ENCODE measurements at places on chromosomes 6 and 20.

GRCh38 chr20:57413986-57414385 is 22.8 kb downstream of the RBM38 start:
- no peak for DNase-seq

DNA sequence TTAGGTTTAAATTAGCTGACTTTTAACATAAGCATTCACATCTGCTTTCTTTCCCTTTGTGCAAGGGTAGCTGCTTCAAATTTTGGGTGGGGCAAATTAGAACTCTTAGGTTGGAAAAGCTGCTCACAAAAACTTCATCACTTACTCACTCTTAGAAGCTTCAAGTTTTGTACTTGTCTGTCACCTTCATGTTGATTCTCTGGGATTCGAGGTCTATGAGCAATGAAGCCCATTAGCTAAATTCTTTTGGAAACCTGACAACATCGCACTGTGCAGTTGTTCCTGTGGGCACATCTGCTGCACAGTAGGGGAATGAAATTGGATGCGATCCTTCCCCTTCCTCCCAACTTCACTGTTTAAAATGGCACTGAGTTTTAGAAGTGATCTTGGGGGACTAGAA is 156.1 kb downstream of the UBE3D start:
- no peak for DNase-seq

DNA sequence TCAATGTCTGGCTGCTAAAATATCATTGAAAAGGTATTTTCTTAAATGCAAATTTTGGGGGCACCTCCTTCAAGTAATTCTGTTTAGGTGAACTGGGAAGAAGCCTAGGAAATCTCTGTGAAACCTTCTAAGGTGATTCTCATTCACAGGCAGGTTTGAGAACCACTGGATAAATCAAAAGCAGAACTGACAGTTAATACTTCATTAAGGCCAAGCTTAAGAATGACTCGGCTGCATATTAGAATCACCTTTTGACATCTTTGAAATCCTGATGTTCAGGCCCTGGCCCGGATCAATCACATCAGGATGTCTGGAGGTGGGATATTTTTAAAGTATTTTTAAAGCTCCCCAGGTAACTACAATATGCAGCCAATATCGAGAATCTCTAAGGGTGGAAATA is 50.6 kb downstream of the FKBP1C start:
- DNase-seq, result no peak

GRCh38 chr6:168240160-168240559 is 79.4 kb downstream of the DACT2 start:
- DNase-seq, result no peak

GRCh38 chr20:17504898-17505635 is 26.1 kb downstream of the BFSP1 start:
- peak; percentile 58 for DNase-seq

DNA sequence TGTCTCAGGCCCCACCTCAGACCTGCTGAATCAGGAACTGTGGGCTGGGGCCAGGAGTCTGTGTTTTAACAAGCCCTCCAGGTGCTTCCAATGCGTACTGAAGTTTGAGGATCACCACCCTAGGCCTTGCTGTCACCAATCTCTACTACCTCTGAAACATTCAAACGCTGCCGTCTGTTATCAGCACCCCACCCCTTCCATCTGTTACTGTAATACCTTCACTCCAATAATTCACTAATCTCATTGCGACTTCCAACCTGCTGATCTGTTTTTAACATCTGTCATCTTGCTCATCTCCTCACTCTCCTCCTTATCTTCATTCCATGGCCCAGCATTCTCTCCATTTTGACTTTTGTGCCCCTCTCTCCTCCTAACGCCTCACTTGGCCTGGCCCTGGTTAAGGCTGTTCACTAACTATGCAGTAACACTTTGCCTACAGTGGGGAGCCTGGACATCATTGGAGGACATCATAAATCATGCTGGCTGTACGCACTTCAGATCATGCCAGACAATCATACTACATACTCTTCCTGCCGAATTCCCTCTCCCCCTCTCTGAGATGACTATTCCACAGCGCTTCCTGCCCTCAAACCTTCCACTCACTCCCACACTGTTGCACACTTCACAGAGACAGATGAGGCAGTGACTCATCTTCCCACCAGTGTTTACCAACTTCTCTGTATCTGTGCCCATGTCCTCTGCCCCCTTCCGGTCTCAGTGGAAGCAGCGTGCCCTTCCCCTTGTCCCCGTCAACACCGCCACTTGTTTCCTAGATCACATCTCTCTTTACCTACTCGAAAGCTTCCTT is 3.0 kb upstream of the GUCA1B start:
- DNase-seq, result no peak

- DNase-seq, result no peak
Measured at GRCh38 chr20:54284928-54285704, 77.2 kb downstream of the PFDN4 start.

GRCh38 chr6:18978337-18979128 is 591.4 kb downstream of the RNF144B start:
- DNase-seq, result peak; percentile 35

- DNase-seq, result no peak
Measured at GRCh38 chr20:53980031-53980465, 90.3 kb downstream of the BCAS1 start.

GRCh38 chr6:104680539-104680938 is 179.2 kb downstream of the HACE1 start:
- DNase-seq, result no peak

DNA sequence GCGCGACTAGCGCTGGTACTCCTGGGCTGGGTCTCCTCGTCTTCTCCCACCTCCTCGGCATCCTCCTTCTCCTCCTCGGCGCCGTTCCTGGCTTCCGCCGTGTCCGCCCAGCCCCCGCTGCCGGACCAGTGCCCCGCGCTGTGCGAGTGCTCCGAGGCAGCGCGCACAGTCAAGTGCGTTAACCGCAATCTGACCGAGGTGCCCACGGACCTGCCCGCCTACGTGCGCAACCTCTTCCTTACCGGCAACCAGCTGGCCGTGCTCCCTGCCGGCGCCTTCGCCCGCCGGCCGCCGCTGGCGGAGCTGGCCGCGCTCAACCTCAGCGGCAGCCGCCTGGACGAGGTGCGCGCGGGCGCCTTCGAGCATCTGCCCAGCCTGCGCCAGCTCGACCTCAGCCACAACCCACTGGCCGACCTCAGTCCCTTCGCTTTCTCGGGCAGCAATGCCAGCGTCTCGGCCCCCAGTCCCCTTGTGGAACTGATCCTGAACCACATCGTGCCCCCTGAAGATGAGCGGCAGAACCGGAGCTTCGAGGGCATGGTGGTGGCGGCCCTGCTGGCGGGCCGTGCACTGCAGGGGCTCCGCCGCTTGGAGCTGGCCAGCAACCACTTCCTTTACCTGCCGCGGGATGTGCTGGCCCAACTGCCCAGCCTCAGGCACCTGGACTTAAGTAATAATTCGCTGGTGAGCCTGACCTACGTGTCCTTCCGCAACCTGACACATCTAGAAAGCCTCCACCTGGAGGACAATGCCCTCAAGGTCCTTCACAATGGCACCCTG is 1.6 kb downstream of the TPBG start:
- peak; percentile 43 for DNase-seq

- DNase-seq, result no peak
Measured at GRCh38 chr6:9481292-9482029, 933.4 kb downstream of the TFAP2A start.

DNA sequence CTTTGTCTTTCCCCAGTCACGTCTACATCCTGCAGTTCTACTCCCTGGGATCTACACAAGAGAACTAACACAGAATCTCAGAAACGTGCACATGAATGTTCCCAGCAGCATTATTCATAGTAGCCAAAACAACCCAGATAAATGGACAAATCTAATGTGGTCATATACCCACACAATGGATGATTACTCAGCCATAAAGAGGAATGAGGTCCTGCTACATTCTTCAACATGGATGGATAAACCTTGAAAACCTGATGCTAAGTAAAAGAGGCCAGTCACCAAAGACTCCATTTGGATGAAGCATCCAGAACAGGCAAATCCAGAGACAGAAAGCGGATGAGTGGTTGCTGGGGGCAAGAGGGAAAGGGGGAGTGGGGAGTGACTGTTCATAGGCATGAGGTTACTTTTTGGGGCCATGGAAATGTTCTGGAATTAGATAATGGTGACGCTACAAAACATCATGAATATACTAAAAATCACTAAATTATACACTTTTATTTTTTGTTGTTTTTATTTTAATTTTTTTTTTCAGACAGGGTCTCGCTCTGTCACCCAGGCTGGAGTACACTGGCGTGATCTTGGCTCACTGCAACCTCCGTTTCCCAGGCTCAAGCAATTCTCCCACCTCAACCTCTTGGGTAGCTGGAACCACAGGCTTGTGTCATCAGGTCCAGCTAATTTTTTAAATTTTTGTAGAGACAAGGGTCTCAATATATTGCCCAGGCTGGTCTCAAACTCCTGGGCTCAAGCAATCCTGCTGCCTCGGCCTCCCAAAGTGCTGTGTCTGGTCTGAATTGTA is 50.8 kb upstream of the DSN1 start:
- DNase-seq, result no peak

DNA sequence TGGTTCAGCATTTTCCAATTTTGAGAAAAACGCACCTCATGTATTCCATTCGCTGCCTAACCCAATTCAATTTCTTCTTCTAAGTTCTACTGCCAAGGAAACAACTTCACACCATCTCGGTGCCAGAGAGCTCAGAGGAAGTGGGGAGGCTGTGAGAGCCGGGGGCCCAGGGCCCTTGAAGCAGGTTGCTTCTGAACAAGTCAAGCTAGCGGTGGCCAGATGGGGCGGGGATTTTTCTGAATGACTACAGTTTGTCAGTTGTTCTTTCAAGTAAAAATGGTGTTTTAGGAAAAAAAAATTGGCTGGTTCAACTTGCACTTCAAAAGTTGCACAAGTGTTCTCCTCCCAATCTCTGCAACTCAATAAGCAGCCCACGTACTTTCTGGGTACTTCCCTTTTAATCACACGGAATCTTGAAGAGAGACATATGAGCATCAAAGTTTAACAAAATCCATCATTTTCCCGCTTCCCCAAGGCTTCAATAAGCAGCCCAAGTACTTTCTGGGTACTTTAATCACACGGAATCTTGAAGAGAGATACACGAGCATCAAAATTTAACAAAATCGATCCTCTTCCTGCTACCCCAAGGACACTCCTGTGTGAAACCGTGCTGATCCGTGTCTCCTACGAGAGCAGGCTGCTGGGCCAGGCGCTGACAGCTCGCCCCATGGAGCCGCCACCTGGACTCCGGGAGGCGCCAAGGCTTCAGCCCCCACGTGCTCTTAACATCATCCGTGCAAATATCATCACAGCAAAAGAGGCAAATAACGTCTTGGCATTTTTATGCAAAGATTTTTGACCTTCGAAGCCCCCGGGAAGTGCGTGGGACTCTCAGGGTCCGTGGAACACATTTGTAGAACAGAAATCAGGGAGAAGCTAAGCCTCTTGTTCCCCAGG is 186.7 kb upstream of the PDE10A start:
- DNase-seq, result no peak

GRCh38 chr6:36025932-36026327 is 1.5 kb upstream of the SLC26A8 start:
- no peak for DNase-seq

GRCh38 chr6:48664826-48665225 is 553.8 kb upstream of the PTCHD4 start:
- no peak for DNase-seq

DNA sequence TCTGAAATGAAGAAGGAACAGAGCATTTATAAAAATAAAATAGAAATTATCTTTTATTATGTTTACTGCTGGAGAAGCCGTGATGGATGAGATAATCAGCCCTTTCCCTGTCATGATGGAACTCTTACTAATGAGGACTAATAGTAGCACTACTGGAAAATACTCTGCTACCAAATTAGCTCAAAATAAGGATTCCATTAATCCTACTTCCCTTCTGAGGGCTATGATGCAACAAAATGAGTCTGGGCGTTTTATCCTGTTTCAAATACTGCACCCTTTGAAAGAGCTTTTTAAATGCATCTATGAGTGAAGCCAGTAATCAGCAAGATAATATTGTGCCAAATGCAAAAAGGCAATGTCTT is 59.3 kb upstream of the CARMIL1 start:
- no peak for DNase-seq

- no peak for DNase-seq
Measured at GRCh38 chr20:36145877-36146707, 8.4 kb upstream of the EPB41L1 start.

DNA sequence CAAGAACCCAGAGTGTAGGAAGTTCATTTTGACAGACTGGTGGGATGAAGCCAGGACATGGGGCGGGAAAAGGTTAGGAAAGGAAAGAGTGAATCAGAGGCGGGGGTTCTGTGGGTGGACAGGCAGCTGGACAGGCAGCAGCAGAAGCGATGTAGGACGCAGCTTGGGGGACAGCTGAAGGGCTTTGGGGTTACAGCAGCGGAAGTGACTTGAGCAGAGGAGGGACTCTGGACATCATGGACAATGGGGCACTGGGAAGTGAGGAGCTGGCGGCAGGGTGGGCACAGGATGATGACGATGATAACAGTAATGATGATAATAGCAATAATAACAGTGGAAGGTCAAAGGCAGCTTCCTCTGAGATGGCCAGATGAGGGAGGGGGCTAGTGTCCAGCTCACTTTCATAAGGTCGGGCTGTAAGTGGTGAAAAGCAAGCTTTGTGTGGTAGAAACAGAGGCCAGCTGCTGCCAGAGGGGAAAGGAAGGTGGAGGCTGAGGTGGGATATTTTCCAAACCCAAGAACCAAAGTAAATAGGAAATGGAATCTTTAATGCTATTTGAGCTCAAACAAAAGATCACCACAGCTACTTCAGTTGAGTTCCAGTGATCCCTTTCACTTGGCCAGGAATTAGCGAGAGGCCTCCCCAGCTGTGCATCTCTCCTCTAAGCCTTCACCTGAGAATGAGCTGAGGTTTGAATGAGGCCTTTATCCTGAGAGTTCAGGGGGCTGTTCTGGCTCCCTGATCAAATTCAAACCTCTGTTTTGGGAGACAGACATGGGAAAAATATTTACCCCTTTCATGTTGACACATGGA is 433.5 kb downstream of the DHX35 start:
- no peak for DNase-seq
